ENCODE measurements at places on chromosomes 5 and 9. TPM values are rescaled to one million over a fixed set of nuclear protein-coding genes. Genes with fewer than 3 reads are reported as not detected.

DNA sequence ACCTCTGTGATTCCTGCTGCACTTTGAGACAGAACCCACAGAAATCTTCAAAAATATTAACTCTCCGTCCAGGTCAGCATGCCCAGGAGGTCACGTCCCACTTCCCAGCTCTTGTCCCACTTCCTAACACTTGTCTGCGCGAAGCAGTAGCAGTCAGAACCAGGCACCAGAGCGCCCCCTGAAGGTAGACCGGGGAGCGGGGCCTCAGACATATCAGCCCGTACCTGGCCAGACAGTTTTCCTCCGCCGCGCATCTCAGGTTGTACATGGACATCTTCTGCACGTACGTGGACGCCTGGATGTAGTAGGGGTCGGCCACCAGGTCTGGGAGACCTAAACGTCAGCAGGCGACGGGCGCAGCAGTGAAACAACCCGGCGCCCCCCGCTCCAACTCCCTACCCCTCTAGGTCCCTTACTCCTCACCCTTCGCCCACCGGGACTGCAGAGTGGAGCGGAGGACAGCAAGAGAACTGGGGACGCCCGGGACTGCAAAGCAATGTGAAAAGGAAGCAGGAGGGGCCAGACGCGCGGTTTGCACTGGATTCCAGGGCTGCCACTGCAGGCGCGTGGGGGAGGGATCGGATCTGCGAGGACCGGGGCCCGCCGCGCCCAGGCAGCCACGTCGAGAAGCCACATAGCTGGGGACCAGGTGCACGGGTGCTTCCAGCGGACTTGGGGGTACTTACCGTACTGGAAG is 1.2 kb downstream of the LOX start:
- H3K36me3 ChIP-seq, result no peaks in the 10 kb centered on the region
- H3K4me1 ChIP-seq, result peaks cover 52% of the 10 kb centered on the region
- H3K4me3 ChIP-seq, result peak overlapping the region; percentile 93
- H3K27ac ChIP-seq, result peak overlapping the region; percentile 92

- no peaks in the 10 kb centered on the region for H3K27me3 ChIP-seq
- H3K4me3 ChIP-seq, result no peak overlapping the region
- peaks cover 44% of the 10 kb centered on the region for H3K4me1 ChIP-seq
- no peak overlapping the region for H3K27ac ChIP-seq
These were observed 7.9 kb downstream of the TMEM167A start for GRCh38 chr5:83069096-83069799.

- DNase-seq, result no peak
- H3K27me3 ChIP-seq, result peaks cover 4% of the 10 kb centered on the region
- H3K27ac ChIP-seq, result peak overlapping the region; percentile 24
- no peak overlapping the region for H3K4me3 ChIP-seq
- no peaks in the 10 kb centered on the region for H3K36me3 ChIP-seq
These were observed 108.1 kb upstream of the SPRY4 start for GRCh38 chr5:142432961-142433360.

- no peaks in the 10 kb centered on the region for H3K27me3 ChIP-seq
- H3K36me3 ChIP-seq, result peaks cover 30% of the 10 kb centered on the region
- H3K27ac ChIP-seq, result no peak overlapping the region
These were observed 50.1 kb downstream of the COL27A1 start for GRCh38 chr9:114205171-114206015.

DNA sequence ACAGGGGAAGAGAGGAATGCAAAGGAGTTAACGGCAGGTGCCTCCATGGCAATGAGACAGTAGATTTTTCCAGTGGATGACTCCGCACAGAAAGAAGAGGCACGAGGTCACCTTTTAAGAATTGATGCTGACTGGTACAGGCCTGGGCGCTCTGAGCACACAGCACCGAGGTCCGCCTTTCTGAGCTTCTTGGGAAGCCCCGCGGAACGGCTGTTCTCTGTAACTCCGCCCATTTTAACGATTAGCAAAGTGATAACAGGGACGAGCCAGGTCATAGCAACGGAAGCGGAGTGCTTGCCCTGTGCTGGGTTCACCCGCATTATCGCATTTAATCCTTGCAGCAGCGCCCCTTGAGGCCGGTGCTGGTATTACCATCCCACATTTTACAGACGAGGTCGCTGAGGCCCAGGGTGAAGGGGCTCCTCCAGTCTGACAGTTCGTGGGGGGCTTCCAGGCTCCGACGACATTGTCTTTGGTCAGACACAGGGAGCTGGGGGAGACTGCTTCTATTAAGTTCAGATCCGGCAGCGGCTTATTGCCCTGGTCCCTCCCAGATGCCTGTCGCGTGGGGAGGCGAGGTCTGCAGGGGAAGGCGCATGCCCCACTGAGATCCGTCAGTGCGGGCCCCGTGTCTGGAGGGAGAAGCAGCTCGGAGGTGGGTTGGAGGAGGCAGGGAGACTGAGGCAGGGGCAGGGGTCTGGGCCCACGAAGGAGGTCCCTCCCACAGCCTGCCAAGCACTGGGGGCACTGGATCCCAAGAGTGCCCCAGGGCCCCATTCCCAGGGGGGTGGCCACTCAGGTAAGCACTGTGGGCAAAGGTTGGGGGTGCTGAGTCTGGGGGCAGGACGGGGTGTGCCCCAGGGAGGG is 22.3 kb upstream of the HMCN2 start:
- peaks cover 13% of the 10 kb centered on the region for H3K4me1 ChIP-seq
- H3K27ac ChIP-seq, result no peak overlapping the region

DNA sequence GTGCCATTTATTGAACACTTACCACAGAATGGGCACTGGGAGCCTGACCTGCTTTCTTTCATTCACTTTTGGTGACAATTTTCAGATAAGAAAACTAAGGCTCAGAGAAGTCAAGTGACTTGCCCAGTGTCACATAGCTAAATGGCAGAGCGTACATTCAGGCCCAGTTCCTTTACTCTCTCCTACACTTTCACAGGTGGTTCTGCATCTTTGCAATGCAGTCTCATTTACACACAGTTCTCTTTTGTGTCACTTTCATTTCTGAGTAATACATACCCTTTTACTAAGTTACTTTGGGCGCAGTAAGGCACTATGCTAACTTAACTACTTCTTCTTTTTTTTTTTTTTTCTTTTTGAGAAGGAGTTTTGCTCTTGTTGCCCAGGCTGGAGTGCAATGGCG is 8.3 kb downstream of the NFIL3 start:
- no peak for DNase-seq
- peaks cover 67% of the 10 kb centered on the region for H3K4me1 ChIP-seq
- peaks cover 10% of the 10 kb centered on the region for H3K36me3 ChIP-seq
- H3K27me3 ChIP-seq, result no peaks in the 10 kb centered on the region
- H3K27ac ChIP-seq, result no peak overlapping the region

DNA sequence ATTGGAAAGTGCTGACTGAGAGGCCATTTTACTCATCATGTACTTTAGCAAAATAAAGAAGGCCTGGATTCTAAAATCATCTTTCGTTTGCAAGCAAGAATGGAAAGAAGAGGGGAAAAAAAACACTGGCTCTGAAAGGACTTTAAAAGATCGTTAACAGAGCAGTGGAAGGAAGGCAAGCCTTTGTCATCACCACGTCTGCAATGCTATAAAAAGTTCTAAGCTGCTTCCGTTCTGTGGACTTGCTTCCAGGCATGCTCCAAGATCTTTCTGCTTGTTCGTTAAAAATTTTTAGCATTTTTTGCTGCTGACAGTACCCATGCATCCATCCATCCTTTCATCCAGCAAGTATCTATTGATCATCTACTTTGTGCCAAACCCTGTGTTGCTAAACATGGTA is 226.5 kb downstream of the GABBR2 start:
- no peak overlapping the region for H3K27ac ChIP-seq
- H3K4me3 ChIP-seq, result no peak overlapping the region
- H3K27me3 ChIP-seq, result peaks cover 28% of the 10 kb centered on the region
- no peaks in the 10 kb centered on the region for H3K4me1 ChIP-seq

- no peak for DNase-seq
- H3K27ac ChIP-seq, result no peak overlapping the region
- peaks cover 36% of the 10 kb centered on the region for H3K27me3 ChIP-seq
- no peaks in the 10 kb centered on the region for H3K36me3 ChIP-seq
- H3K4me3 ChIP-seq, result no peak overlapping the region
- H3K4me1 ChIP-seq, result no peaks in the 10 kb centered on the region
These were observed 12.2 kb upstream of the ADGRD2 start for GRCh38 chr9:124438091-124438490.

DNA sequence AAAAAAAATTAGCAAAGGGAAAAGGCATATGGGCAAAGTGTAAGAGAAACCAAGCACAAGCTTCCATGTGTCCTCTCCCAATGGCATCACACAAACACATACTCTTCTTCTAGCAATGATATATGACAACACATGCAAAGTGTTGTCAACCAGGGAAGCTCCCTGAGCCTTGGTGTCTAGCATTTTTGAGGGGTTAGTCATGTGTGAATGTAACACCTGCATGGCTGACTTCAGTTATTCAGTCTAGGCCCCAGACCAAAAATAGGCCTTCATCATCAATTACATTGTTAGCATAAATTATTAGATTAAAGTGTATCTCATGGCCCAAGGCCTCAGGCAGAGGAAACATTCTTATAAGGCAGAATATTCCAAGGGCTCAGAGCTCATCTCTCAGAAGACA is 450.0 kb downstream of the TLE1 start:
- no peaks in the 10 kb centered on the region for H3K36me3 ChIP-seq
- H3K27me3 ChIP-seq, result no peaks in the 10 kb centered on the region
- H3K4me3 ChIP-seq, result no peak overlapping the region

- H3K4me3 ChIP-seq, result no peak overlapping the region
- DNase-seq, result no peak
These were observed 5.4 kb downstream of the ZFR start for GRCh38 chr5:32439086-32439642.

DNA sequence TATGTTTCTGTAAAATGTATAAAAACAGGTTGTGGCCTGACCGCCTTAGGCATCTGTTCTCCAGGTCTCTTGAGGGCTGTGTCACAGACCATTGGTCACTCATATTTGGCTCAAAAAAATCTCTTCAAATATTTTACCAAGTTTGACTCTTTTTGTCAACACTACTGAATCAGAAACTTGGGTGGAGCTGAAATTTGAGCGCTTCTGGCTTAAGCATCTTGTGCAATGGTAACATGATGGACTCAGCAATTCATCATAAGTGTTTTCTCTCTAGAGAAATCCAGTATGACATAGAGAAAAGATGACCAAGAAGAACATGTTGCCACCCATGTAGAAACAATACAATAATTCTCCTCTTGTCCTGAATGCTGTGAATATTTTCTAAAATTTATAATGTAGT is 387.9 kb downstream of the MAT2B start:
- no peaks in the 10 kb centered on the region for H3K36me3 ChIP-seq
- H3K4me1 ChIP-seq, result peaks cover 3% of the 10 kb centered on the region
- H3K27ac ChIP-seq, result no peak overlapping the region
- DNase-seq, result no peak
- no peaks in the 10 kb centered on the region for H3K27me3 ChIP-seq
- H3K4me3 ChIP-seq, result no peak overlapping the region

DNA sequence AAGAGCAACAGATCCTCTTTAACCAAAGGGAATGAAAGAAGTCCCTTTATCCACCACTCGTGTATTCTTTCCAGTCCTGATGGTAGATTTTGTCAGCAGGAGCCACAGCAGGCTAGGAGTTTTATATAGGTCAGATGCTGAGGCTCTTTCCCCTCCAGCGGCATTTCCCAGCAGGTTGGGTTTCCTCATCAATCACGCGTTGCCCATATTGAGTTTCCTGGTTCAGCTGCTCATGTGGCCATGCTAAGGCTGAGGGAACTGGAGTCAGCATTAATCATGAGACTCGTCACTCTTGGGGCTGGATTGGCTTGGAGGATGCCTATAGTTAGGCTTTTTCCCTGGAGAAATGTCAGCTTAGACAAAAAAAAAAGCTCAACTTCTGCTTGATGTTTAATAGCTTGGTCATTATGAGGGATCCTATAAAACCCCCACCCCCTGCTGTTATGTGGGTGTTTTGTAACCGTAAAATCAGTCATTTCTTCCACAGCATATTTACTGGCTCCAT is 193.4 kb upstream of the GAS1 start:
- no peaks in the 10 kb centered on the region for H3K27me3 ChIP-seq
- peaks cover 4% of the 10 kb centered on the region for H3K36me3 ChIP-seq
- no peak overlapping the region for H3K4me3 ChIP-seq
- H3K27ac ChIP-seq, result peak overlapping the region; percentile 54

GRCh38 chr5:170110403-170111087 is 4.8 kb downstream of the FOXI1 start:
- peaks cover 16% of the 10 kb centered on the region for H3K27me3 ChIP-seq
- peaks cover 3% of the 10 kb centered on the region for H3K4me1 ChIP-seq
- H3K36me3 ChIP-seq, result no peaks in the 10 kb centered on the region
- DNase-seq, result peak; percentile 17
- H3K27ac ChIP-seq, result no peak overlapping the region

DNA sequence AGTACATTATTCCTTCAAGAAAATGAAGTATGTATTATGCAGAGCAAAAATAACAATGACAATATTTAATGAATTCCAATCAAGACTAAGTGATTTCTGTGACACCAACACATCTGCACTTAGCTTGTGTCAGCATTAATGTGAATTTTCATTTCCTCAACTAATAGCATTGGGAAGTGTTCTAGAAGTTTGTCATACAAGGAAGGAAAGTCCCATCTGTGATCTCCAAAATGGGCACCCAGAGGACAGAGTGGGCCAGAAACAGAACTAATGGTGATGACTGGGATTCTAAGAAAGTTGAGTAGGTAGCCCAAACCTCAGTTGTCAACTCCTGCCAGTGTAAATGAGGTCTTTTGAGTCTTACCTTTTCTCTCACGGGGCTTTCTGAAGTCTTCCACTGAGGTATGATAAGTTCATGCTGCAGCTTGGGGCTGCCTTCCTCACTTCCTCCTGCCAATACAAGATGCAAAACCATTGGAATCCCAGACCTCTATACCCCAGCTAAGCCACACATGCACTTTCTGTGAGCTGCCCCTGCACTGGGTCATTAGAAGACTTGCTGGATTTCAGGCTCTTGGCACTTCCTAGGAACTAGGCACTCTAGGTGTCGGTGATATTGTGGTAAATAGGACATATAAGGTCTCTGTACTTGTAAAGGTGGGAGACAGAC is 4.9 kb downstream of the ADAM19 start:
- peaks cover 36% of the 10 kb centered on the region for H3K4me1 ChIP-seq
- no peaks in the 10 kb centered on the region for H3K27me3 ChIP-seq
- peak overlapping the region; percentile 87 for H3K27ac ChIP-seq
- no peak overlapping the region for H3K4me3 ChIP-seq

- DNase-seq, result no peak
- H3K36me3 ChIP-seq, result no peaks in the 10 kb centered on the region
- no peak overlapping the region for H3K4me3 ChIP-seq
These were observed 25.2 kb upstream of the BASP1 start for GRCh38 chr5:17192191-17192590.

The PCDHAC2 gene
- 2.3 TPM for total RNA-seq

The PCDHB5 gene
- total RNA-seq, result 7.5 TPM

The CWC27 gene
- 24.7 TPM for total RNA-seq

The TOR1B gene
- 32.7 TPM for total RNA-seq

The BARHL1 gene
- total RNA-seq, result not detected

The GHR gene
- total RNA-seq, result 2.7 TPM

The PRRX2 gene
- total RNA-seq, result 5.6 TPM

The TMC1 gene
- total RNA-seq, result not detected
